Fibroblast of villous mesenchyme (primary cell): ENCODE measurements at places on chromosomes 7 and 10. TPM values are rescaled to one million over a fixed set of nuclear protein-coding genes. Genes with fewer than 3 reads are reported as not detected.

The TFPI2 gene
- 140 and 218 TPM in 2 replicates for total RNA-seq

DNA sequence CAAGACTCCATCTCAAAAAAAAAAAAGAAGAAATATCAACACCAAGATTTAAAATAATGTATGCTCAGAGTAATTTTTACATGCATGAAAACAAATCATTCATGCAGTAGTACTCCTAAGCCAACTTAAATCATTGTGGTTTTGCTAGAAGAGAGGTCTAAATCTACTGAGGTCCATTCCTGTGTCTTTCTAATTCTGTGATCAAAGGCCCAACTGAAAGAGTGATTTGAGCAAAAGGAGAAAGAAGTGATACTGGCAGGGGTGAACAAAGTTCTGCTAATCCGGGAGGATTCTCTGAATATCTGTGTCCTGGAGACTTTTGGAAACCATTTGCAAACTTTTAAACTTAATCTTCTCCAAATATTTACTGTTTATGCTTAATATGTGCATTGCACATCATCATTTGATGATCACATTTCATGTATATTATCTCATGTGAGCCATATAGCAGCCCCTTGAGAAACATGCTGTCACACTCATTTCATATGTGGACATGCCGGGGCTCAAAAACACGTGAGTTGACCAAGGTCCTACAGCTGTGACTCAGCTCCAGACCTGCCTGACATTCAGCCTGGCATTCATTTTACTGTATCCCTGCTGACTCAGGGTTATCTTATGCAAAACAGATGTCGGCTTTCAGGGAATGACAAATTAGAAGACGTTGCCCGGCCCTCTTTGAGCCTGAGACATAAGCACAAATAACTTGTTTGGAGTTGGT is 76.4 kb downstream of the FAM107B start:
- peak; percentile 69 for DNase-seq

DNA sequence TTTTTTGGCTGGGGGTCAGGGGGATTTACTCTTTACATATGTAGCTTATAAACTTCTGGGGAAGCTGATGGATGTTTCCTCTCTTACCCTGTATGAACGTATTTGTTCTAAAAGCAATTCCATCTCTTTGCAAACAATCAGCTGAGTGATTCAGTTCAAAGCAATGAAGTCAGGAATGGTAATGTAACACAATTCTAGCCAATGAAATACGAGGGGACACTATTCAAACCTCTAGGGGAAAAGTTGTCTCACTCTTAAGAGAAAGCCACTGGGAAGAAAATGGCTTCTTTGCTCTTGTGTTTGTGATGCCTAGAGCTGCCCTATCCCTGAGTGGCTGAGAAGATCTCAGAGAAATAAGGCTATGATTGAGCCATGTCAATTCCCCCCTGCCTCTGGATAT is 134.8 kb upstream of the SEMA3C start:
- no peak for DNase-seq

DNA sequence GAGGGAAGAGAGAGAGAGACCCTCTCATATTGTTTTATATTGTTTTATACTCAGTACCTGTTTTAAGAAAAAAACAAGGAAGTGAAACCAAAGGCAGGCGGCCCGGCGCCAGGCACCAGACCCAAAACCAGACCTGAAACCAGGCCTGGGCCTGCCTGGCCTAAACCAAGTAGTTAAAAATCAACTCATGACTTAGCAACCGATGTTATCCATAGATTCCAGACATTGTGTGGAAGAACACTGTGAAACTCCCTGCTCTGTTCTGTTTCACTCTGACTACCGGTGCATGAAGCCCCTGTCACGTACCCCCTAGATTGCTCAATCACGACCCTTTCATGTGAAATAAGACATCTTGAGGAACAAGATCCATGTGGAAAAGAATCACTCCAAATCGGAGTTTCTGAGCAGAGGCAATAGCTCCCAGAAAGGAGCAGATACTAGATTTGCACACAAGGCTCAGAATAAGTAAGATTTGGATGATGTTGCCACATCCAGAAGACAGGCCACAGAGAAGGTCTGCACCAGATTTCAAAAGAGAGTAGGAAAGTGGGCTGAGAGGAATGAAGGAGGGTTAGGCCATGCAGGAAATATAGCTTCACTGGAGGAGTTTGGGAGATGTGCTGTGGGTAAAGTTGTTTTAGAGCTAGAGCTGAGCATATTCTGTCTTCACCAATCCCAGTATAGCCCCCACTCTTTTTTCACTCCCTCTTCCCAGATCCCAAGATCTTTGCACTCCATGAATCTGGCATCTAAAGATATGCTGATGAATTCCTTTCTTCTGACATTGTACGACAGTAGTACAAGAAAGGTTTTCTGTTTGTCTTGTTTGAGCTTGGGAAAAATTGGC is 8.8 kb upstream of the ZNF248 start:
- DNase-seq = no peak

DNA sequence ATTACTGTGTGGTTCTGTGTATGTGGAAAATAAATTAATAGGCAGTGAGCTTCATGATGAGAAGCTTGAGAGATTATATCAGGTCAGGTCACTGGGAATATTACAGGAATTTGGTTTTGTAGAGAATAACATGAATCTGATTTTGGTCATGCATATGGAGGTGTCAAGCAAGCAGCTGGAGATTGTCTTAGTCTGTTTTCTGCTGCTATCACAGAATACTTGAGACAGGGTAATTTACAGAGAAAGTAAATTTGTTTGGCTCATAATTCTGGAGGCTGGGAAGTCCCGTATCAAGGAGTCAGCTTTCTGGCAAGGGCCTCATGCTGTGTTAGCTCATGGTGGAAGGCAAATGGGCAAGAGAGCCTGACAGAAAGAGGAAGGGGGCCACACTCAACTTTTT is 120.7 kb upstream of the FAM3C start:
- DNase-seq = peak; percentile 59

DNA sequence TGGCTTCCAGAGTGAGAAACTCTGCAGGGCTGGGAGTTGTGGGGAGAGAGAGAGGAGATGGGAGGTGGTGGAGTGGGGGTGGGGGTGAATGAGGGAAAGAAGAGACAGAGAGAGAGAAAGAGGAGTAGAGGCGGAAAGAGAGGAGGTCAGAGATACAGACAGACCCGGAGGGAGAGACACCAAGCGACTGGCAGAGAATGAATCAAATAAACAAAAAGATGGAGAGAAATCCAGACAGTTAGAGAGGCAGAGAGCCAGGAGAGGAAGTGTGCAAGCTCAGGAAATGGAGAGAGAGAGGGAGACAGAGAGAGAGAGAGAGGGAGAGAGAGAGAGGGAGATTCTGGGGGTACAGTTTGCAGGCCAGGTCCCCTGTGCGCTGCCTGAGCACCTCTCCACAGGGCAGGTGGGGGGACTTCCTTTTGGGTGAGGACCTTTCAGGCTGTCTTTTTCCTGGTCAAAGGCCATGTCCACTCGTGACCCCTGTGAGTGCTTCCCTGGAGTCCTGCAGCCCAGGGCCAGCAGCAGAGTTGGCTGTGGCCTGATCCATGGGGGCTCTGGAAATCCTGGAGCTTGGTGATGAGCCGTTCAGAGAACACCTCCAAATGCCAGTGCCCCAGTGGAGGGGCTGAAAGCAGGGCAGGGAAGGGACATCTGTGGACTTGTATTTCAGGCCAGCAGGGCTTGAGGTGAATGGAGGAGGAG is 25.0 kb upstream of the PCBD1 start:
- no peak for DNase-seq
